Pulmonary artery endothelial cell (primary cell): ENCODE measurements at places on chromosomes 2 and 18. TPM values are rescaled to one million over a fixed set of nuclear protein-coding genes. Genes with fewer than 3 reads are reported as not detected.

The FAM161A gene
- 2.0 and 2.9 TPM in 2 replicates for total RNA-seq

The FAM110C gene
- 0.26 TPM in 1 of 2 replicates, not detected in the other for total RNA-seq

The MEP1B gene
- total RNA-seq: not detected in 2 replicates

The PARD3B gene
- total RNA-seq: 8.4 and 13.5 TPM in 2 replicates

The KCNJ3 gene
- total RNA-seq: not detected in 2 replicates

The SCN3A gene
- under 0.01 TPM in 1 of 2 replicates, not detected in the other for total RNA-seq

The CHRNG gene
- not detected in 2 replicates for total RNA-seq

The HOXD12 gene
- not detected in 2 replicates for total RNA-seq

The MRO gene
- total RNA-seq: not detected in 2 replicates

The TTN gene
- 0.95 and 2.7 TPM in 2 replicates for total RNA-seq
